ENCODE measurements at places on chromosomes 6 and 20.

DNA sequence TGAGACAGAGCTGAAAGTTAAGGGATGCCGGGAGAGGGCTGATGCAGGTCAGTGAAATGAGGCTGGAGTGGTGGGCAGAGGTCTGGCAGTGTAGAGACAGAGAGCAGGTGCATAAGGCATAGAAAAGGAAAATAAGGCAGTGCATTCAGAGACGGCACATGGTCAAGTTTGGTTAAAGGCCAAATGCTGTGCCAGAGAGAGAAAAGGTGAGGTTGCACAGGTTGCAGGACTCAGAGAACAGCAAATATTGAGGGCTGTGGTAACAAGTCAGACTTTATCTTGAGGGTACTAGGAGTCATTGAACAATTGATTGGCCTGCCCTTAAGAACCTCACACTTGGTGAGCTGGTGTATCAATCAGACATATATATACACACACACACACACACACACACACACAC is 102.9 kb upstream of the TSHZ2 start:
- DNase-seq, result no peak

DNA sequence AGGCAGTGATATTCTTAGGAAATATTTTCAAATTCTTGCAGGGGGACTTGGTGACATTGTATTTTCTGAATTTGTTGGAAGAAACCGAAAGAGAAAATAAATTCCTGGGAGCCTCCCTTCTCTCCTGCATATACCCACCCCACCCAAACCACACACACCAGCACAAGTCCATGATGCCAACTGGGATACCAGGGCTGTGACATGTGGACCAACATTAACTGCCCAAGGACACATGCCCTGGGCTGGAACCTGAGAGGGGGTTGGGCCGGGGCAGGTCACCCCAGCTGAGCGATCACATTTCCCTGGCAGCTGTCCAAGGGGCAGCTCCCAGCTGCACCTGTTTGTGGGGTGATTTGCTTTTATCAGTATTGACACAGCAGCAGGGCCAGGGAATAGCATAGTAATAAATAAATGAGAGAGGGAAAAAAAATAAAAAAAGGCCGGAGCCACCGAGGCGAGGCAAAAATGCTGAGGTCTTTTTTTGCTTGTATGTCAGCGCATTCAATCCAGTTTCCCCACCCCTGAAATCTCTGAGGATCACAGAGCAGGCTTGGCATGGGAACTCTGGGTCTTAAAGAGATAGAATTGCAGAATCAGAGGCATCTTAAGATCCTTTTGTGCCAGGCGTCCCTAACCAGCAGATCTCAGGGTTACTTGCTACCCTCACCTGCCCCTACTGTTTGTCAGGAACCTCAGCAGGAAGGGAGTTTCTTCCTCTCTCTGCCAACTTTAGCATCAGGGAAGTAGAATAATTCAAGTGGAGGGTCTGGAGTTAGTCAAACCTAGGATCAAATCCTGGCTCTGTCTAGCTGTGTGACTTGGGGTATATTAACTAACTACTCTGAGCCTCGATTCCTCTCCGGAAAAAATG is 66.5 kb upstream of the PIM1 start:
- no peak for DNase-seq

GRCh38 chr6:43865932-43866645 is 96.1 kb downstream of the VEGFA start:
- DNase-seq, result no peak

GRCh38 chr6:25388776-25389175 is 109.6 kb downstream of the CARMIL1 start:
- no peak for DNase-seq

GRCh38 chr6:35173427-35174087 is 32.4 kb upstream of the TCP11 start:
- no peak for DNase-seq

- DNase-seq, result no peak
Measured at GRCh38 chr6:144319211-144319610, 34.1 kb downstream of the UTRN start.

DNA sequence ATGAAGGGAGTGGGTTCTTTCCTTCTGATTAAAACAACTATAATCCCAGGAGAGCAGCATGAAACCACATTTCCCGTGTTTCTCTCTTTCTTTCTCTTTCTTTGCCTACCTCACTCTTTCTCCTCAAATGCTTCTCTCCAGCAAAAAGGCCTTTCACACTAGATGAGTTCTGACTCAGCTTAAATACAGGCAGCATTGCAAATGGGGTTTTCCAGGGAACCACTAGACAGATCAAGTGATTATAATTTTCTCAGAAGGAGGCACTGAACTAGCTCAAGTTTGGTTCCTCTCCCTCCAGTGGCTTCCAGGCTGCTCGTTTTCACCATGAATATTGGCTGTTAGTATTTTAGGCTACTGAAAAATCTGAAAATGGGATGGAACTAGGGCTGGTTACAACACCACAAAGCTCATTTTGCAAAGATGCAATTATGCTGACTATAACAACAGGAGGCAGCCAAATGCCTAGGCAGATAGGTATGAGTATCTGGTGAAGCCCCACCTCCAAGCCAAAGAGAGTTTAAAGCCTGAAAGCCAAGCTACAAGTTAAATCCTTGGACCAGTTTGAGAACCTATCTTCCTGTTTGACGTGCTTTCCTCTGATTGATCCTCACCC is 260.0 kb downstream of the MMUT start:
- no peak for DNase-seq

DNA sequence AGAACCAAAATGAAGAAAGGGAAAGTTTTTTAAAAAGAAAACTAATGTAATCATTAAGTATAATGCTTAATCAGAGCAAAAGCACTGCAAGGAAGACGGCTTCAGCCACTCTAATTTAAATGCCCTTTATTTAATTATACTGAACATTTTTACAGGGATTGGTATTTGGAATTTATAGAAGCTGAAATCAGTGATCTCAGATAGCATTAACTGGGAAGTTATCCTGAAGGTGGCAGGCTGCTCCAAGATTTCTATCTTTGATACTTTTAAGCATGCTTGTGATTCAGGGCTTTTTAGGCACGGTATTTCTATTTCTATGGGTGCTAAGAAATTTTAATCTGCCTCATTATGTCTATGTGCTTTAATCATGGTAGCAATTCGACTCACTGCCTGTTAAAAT is 1.3 kb upstream of the NDUFAF4 start:
- DNase-seq, result peak; percentile 55

- no peak for DNase-seq
Measured at GRCh38 chr6:34866509-34866908, 21.3 kb downstream of the TAF11 start.

- DNase-seq, result no peak
Measured at GRCh38 chr6:14322841-14323240, 205.3 kb downstream of the CD83 start.

DNA sequence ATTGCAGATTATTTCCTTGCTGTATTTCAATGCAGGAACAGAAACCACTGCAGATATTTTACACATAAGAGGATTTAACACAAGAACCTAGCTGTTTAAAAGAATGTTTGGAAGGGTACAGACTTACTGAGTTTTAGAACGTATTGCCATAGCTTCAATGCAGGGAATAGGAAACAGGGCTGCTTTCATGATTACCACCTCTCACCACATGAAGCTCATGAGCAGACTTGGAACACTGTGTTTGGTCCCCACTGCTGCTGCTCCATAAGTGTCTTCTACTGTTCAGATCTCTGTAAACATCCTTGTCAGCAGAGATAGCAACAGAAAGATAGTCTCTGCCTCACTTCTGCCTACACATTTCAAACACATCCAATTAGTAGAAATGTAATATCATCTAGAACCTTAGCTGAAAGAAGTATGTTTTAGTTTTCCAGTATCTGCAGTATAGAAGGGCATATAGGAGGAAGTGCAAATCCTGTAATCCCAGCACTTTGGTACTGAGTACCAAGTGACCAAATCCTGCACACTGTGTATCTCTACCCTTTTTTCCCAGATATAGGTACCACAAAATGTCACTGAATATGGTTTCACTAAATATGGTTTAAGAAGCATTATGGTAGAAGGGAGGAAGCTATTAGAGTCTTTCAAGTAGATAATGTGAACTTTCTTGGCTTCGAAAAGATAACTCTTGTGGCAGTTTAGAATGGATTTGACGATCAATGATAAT is 51.9 kb downstream of the STXBP5 start:
- no peak for DNase-seq

DNA sequence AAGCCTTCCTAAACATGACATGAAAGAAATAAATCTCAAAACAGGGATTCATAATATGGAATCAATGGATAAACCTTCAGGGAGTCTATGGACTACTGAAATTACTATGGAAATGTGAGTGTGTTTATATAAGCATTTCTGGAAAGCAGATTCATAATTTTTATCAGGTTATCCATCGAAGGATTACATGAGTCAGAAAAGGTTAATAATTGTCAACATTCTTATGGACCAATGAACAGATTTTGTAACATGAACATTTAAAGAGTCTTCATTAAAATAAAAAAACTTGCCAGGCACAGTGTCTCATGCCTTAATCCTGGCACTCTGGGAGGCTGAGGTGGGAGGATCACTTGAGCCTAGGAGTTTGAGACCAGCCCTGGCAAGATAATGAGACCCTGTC is 84.8 kb downstream of the AHI1 start:
- DNase-seq, result peak; percentile 7

Measured in IMR-90 (cell line).